ENCODE measurements at places on chromosomes 5 and 9. TPM values are rescaled to one million over a fixed set of nuclear protein-coding genes. Genes with fewer than 3 reads are reported as not detected.
A peak's percentile ranks its signal among the peaks of the same experiment; 100 is the strongest.

DNA sequence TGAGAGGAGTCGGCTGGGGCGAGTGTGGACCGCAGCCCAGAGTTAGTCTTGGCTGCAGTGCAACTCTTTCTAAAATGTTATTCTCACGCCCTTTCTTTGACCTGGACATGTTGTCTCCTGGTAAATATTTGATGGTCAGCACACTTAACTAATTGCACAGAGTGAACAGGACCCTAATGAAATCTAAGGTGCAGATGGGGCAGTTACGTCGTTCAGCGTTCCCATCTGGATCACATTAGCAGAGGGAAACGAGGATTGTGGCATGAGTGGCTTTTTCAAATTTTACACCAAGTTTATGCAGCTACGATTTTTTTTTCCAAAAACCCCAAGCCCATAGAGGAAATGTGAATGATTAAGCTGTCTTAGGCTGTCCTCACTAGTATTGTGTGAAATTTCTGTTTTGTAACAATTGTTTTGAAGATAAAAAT lies 483 bp downstream of the C9orf85 start:
- DNase-seq = no peak

GRCh38 chr9:8733131-8733954 lies 933.8 kb upstream of the DMAC1 start:
- no peak for DNase-seq

DNA sequence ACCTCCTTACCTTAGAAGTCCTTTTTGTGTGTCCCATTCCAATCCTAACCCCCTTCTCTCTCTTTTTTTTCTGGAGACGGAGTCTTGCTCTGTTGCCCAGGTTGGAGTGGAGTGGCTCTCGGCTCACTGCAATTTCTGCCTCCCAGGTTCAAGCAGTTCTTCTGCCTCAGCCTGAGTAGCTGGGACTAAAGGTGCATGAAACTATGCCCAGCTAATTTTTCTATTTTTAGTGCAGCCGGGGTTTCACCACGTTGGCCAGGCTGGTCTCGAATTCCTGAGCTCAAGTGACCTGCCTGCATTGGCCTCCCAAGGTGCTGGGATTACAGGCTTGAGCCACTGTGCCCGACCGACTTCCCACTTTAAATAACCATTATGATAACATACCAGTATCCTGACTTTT lies 17.5 kb downstream of the TMEM38B start:
- DNase-seq = no peak

GRCh38 chr5:173033923-173034322 lies 22.2 kb upstream of the CREBRF start:
- DNase-seq = no peak

- no peak for DNase-seq
These were observed 164.5 kb upstream of the EGFLAM start for GRCh38 chr5:38093855-38094254.

GRCh38 chr5:89187883-89188465 lies 305.0 kb upstream of the MEF2C start:
- no peak for DNase-seq

- no peak for DNase-seq
These were observed 104.4 kb downstream of the ACTL7B start for GRCh38 chr9:108751369-108751768.

- DNase-seq = no peak
These were observed 356.9 kb downstream of the NFIB start for GRCh38 chr9:13957089-13957488.

- peak; percentile 93 for DNase-seq
These were observed 175.1 kb upstream of the PITX1 start for GRCh38 chr5:135208903-135209721.

GRCh38 chr5:162377895-162378294 lies 310.3 kb downstream of the GABRG2 start:
- no peak for DNase-seq

GRCh38 chr9:127029548-127029947 lies 92.9 kb downstream of the ANGPTL2 start:
- DNase-seq = no peak

GRCh38 chr9:34380511-34381315 lies 4.0 kb upstream of the MYORG start:
- peak; percentile 52 for DNase-seq

DNA sequence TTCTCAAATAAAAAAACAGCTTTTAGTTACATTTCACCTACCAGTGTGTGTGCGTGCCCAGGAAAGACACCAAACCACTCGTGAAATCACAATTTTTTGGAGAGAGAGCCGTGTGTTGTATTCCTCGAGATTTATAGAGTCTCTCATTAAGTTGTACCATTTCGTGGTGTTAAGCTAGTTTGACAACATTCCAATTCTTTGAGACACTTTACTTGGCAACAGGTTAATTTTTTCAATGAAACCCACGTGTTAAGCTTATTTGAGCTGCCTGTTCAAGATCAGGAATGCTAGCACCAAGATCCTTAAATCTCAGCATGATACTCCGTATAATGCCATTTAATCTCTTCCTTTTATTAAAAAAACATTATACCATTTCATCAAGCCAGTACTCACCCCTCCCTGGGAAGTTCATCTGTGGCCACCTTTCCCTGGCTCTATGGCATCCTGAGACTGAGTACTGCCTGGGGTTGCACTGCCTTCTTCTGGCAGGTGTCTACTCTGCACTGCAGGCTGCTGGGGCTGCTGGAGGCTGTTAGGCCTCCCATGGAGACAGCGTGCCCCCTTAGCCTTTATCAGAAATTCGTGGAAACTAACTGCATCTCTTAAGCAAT lies 143.7 kb downstream of the ARHGAP26 start:
- no peak for DNase-seq

GRCh38 chr9:25117791-25118190 lies 560.5 kb downstream of the TUSC1 start:
- DNase-seq = no peak

- no peak for DNase-seq
These were observed 42.4 kb downstream of the HOMER1 start for GRCh38 chr5:79471556-79471955.

- no peak for DNase-seq
These were observed 599 bp downstream of the RAD1 start for GRCh38 chr5:34914671-34915138.

- no peak for DNase-seq
These were observed 39.8 kb downstream of the LNPEP start for GRCh38 chr5:96975656-96976055.

- no peak for DNase-seq
These were observed 56.4 kb upstream of the LIFR start for GRCh38 chr5:38612851-38613250.

GRCh38 chr9:2181792-2182191 lies 166.6 kb downstream of the SMARCA2 start:
- DNase-seq = peak; percentile 2

DNA sequence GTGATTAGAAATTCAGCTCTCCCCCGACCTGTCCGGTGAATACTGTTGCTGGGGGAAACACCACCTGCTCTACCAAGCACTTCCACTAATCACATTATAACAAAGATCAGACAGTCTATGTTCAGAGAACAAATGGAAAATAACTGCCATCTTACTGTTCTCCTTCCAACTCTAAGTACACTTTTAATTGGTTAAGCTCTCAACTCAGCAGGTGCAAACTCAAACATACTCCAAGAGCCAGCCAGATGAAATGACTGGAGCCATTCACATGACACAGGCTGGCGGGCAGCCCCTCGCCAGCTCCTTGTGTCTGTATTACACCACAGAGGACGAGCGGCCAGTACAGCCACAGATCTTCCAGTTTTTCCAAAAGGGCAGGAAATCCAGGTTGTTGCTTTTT lies 16.1 kb downstream of the LIFR start:
- DNase-seq = no peak

- no peak for DNase-seq
These were observed 281.0 kb upstream of the IRX2 start for GRCh38 chr5:3032513-3032912.

DNA sequence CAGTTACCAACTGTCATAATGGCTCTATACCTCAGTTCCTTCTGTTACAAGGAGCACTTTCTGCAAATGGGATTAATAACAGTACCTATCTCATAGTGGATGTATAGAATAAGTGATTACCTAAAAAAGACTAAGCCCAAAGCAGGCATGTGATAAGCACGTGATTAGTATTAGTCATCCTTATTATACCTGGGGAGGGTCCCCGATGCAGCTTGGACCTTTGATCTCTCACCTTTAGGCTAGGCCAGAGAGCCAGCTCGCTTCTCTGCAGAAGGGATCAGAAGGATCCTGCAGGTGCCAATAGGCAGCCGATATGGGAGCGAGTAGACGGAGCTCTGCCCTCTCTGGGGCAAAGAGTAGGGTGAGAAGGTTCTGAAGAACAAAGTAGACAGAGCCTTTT lies 4.0 kb downstream of the JADE2 start:
- no peak for DNase-seq

GRCh38 chr9:116154976-116155697 lies 1.5 kb downstream of the PAPPA start:
- peak; percentile 47 for DNase-seq

DNA sequence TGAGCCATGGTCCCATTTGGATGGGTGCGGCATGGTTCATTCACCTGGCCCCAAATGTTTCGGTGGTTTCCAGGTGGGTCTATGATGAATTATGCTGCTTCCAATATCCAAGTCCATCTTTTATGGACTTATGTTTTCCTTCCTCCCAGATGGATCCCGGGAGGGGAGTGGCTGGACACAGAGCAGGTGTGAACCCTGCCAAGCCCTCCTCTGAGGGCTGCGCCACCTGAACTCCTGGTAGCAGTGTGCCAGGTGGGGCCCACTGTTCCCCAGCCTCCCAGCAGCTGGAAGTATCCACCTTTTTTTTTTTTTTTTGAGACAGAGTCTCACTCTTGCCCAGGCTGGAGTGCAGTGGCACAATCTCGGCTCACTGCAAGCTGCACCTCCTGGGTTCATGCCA lies 42.9 kb downstream of the WNK2 start:
- no peak for DNase-seq

- peak; percentile 76 for DNase-seq
These were observed 28.1 kb downstream of the SLC22A4 start for GRCh38 chr5:132322266-132322665.

GRCh38 chr9:136004712-136005111 lies 43.5 kb upstream of the UBAC1 start:
- no peak for DNase-seq

GRCh38 chr5:71699233-71699632 lies 19.8 kb upstream of the CARTPT start:
- DNase-seq = no peak

The TESK1 gene
- total RNA-seq = 1.2 TPM

The C5 gene
- total RNA-seq = 2.4 TPM

The OBP2B gene
- total RNA-seq = not detected

The ZNF169 gene
- total RNA-seq = 1.4 TPM

The AMBP gene
- total RNA-seq = 0.53 TPM

The ABO gene
- total RNA-seq = not detected

The KIAA1958 gene
- total RNA-seq = 0.09 TPM

The RFESD gene
- 1.7 TPM for total RNA-seq

The AGXT2 gene
- total RNA-seq = not detected

The IFNA13 gene
- not detected for total RNA-seq

The ARL14EPL gene
- not detected for total RNA-seq

The SLC46A2 gene
- not detected for total RNA-seq

The PCDHA12 gene
- total RNA-seq = not detected
